Sciatic nerve (tissue), 2 donors: ENCODE measurements at places on chromosomes 16 and 17. TPM values are rescaled to one million over a fixed set of nuclear protein-coding genes. Genes with fewer than 3 reads are reported as not detected.

DNA sequence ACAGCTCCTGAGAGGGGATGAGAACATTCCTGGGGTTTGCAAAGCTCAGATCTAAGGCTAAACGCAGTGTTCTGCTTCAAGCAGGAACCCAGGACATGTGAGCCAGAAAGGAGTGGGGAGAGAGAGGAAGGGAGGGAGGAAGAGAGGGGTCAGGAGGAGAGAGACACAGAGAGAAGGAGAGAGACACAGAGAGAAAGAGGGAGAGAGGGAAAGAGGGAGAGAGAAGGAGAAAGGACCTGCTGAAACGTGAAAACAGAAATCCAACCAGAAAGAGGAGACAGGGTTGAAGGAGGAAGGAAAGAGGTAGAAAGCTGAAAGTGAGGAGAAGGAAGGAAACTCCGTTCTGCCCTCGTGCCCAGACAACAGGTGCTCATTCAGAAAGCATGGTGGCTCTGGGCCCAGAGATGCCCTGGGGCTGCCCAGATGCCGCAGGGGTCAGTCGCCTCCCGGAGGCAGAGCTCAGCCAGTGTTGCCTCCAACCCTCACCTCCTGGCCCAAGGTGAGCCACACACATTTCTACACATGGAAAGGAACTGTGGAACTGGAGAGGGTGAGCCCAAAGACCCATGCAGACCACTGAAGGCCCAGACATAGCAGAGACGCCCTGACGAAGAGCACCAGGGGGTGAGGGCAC, 49.0 kb upstream of the ENPP7 start:
- no peak for DNase-seq

DNA sequence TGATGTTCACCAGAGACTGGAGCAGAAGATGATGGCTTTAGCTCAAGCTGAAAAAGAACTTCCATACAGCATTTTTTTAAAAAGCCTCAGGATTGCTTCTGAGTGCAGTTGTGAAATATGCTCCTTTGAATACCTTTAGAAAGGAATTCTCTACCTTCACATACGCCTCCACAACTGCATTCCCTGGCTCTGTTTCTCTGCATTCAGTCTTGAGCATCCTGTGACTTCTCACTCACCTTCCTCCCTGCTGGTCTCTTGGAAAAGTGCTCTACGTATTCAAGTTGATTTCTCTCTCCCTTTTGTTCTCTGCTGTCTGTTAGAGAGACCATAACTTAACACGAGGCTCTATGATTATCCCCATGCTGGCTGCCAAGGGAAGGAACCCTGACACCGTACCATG, 34.5 kb downstream of the HS3ST2 start:
- DNase-seq: no peak

DNA sequence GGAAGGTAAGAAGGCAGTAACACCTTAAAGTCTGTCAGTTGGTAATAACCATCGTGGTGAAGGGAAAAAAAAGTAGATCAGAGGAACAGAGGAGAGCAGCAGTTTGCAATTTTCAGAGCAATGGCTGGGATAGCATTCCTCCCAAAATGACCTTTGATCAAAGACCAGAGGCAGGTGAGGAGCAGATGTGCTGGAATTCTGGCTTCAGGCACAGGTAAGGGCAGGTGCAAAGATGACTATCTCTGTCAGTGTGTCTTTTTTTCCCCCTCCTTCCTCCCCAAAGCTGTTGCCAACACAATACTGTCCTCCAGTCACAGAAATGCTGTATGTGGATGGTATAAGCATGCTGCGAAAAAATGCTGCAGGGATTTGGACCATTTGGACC, 166.7 kb downstream of the XYLT1 start:
- no peak for DNase-seq

DNA sequence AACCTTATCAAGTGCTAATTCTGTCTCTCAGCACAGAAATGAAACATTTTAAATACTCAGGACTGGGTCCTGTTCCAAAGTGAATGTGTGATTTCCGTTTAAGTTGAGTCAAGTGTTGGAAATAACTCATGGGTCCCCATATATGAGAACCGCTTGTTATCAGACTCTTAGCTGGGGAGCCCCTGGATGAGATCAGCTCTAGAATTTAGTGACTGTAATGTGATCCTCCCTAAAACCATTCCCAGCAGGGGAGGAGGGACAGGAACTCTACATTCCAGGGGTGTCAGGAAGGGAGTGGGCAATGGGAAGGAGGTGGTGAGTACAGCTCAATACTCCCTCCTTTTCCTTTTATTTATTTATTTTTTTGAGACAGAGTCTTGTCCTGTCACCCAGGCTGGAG, 37.5 kb downstream of the OTOA start:
- DNase-seq: no peak

DNA sequence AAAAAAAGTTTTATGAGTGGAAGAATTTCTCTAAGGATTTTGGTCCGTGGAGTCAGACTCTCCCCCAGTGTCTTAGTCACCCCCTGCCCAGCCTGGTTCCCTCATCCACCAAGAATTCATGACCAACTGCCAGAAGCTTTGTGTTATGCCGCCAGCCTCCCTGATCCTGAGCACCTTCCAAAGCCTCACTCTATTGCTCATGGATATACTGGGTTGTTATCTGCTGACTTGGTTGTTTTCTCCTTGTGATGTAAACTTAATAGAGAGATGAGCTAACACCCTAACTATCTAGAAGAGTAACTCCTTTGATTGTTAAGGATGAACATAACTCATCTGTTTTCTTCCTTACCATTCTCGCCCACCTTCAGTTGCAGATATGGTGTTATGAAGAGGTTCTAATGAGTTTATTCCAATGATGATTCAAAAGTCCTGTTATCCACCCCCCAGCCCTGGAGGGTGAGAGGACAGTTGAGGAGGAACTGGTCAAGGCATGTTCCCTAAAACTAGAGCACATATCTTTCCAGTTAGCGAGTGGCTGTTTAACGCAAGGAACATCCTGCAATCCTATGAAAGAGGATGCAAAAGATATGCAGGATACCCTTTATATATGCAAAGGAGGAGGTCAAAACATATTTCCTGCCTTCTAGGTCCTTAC, 1.5 kb upstream of the PSMD3 start:
- no peak for DNase-seq

GRCh38 chr17:78566947-78567346, 10.2 kb downstream of the DNAH17 start:
- no peak for DNase-seq

GRCh38 chr17:19744922-19745757, 3.0 kb downstream of the ALDH3A1 start:
- peak; percentile 96 for DNase-seq

DNA sequence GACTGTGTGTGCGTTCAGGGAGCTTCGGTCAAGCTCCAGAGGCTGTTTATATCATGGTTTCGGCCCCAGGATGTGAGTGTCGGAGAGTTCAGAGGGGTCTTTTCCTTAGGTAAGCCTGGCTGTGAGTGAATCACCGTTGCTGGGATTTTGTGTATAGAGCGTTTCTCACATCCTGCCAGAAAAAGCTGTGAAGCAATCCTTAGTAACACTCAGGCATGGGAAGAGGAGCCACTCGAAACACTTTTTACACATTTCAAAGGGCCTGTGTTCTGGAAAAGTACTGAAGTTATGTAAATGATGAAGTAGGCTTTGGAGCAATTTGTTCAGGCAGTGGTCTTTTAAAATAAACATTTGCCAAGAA, 662 bp downstream of the PGS1 start:
- no peak for DNase-seq

DNA sequence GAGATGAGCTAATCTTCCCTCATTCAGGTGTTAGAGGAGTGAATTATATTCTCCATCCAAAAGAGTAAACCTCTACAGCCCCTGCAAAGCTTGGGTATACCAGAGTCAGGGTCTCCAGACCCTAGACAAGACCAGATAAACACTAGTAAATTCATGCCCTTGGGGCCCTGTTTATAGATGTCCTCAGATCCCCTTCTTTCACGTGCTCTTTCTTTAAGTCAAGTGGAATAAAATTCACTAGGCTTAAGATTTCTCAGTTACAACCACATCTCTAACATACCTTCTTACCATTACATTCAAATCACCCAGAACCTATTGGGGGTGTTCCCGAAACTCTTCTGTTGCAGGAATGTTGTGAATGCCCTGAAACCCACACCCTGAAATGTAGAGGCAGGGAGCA, 2.2 kb upstream of the C17orf58 start:
- DNase-seq: no peak

DNA sequence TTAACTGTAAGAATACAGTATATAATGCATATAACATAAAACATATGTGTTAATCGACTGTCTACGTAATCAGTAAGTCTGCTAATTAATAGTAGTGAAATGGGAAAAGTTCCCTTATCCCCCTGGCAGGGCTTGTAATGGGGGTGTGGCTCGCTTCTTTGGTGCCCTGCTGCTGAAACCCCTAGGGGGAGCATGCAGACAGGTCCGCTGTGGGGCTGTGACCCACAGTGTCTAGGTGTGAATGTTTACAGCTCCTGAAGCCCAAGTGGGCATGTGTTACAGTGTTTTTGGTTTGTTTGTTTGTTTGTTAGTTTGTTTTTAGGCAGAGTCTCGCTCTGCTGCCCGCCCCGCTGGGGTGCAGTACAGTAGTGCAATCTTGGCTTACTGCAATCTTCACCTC, 495.7 kb downstream of the SHISA9 start:
- no peak for DNase-seq

DNA sequence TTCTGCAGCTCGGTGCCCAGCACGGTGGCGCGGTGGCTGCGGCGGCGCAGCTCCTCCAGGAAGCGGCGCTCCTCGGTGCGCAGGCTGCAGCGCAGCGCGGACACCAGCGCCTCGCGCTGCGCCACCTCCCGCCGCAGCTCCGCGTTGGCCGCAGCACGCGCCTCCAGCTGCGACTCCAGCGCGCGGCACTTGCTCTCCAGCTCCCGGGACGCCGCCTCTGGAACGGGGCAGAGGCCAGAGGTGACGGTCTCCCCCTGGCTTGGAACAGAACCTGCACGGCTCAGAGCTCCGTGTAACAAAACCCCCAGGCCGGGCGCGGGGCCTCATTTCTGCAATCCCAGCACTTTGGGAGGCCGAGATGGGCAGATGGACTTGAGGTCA, 13.2 kb upstream of the CLUH start:
- DNase-seq: no peak

Gene APOBR
- 2.9 TPM for total RNA-seq

- no peak for DNase-seq
These were observed 87.6 kb downstream of the USP31 start for GRCh38 chr16:23061669-23062068.

Gene ZNF624
- total RNA-seq: 17.1 TPM

DNA sequence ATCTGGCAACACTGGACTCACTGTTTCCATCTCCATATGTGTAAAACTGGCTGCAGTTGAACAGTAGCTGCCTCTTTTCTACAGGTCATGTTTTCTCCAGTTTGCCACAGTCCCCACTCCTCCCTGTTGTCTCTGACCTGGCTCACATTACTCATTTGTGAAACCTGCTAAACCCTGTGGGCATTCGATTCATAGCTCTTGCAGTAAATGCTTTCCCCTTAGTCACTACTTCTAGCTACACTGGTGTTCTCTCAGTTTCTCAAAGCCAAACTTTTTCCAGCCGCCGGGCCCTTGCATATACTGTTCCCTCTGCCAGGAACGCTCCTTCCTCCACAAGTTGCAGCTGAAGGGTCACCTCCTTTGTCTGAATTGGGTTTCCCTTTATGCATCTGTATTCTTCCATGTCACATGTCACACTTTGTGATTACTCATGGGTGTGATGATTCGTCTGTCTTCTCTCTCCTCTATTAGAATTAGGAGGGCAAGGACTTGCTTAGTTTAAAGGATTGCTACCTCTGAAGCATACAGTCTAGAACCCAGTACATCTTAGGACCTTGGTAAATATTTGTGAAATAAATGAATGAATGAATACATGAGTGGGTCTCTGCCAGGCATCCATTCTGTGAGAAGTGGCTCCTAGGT, 15.0 kb upstream of the MT4 start:
- DNase-seq: no peak

GRCh38 chr17:55157165-55157564, 107.6 kb upstream of the HLF start:
- DNase-seq: no peak

DNA sequence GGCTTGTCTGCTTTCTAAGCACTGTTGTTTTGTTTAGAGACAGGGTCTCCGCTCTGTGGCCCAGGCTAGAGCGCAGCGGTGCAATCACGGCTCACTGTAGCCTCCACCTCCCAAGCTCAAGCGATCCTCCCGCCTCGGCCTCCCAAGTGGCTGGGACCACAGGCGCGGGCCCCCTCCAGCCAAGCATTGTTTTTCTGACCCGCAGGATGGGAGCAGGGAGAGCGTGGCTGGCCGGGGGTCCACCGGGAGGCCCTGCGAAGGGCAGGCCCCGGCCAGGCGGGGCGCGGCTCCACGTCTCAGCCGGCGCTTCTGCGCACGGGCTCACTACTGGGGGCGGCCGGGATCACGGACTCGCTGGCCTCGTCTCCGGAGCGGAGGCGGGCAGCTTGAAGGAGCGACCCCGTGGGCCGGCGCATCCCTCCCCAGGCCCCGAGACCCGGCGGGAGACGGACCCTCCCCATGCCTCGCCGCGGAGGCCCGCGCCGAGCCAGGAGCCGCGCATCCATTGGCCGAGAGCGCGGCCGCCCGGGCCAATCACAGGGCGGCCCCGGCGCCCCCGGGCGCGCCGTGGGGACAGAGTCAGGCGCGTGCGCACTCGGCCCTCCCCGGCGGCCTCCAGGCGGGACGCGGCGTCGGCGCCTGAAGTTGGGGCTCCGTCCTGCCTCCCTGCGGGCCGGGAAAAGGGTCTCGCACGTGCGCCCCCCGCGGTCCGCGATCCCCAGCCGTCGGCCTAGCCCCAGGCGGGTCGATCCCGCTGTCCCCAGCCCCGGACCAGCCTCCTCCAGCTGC, 24.9 kb downstream of the ACTG1 start:
- peak; percentile 91 for DNase-seq

Gene MMP25
- total RNA-seq: 9.1 TPM

Gene SLC9A5
- total RNA-seq: 1.2 TPM

DNA sequence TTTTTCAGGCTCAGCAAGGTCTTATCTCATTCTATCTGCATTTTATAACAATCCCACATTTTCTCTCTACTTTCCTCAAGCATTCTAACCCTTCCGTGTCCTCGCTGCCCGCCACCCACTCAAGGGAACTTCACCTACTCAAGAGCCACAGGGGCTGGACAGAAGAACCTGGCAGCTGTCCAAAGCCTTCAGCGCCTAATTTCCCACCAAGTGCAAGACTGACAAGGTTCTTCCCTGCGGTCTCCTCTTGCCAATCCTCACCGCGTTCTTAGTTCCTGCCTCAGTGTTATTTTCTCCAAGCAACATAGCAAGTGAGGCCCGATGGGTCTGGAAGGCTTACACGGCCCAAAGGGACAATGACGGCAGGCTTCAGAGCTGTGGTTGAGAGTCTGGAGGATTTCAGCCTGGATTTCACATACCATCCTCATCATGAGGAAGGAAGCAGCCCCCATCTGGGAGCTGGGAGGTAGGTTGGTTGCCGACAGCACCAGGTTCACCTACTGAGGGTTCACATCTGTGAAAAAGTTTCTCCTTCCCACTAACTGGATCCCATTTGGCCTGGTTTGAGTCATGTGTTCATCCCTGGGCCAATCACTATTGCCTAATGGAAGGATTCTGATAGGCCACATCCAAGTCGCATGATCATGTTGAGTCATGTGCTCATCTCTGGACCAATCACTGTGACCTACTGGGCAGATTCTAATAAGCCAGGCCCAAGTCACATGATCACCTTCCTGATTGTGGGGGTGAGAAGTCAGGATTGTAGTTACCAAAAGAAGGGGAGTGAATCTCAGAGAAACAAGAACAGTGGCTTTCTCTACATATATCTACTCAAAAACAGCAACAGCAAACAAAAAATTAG, 108.2 kb downstream of the N4BP1 start:
- no peak for DNase-seq

- DNase-seq: no peak
These were observed 11.9 kb downstream of the IKZF3 start for GRCh38 chr17:39852239-39852638.
